ENCODE measurements at places on chromosomes 3 and 15.

DNA sequence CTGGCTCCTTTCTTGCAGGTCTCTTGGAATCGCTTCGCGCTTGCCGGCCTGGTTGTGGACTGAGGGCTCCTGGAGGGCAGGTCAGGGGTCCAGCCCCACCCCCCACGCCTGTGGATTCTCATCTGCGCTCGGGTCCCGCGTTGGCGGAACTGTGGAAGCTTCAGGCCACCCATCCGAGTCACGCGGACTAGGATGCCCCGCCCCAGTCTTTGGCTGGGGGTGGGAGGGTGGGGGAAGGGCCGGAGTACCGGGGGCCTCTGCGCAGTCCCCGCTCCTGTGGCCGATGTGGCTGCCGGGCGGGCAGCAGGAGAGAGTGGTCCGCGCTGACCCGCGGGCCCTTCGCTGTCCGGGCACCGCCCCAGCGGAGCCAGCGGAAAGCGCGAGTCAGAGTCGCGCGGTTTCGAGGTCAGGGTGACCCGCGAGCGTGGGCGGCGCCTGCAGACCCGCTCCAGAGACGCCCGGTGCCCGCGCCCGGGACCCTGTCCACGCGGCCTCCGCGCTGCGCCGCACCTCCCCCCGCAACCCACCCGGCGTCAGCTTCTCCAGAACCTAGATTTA, 114.2 kb downstream of the KLF13 start:
- DNase-seq = no peak

DNA sequence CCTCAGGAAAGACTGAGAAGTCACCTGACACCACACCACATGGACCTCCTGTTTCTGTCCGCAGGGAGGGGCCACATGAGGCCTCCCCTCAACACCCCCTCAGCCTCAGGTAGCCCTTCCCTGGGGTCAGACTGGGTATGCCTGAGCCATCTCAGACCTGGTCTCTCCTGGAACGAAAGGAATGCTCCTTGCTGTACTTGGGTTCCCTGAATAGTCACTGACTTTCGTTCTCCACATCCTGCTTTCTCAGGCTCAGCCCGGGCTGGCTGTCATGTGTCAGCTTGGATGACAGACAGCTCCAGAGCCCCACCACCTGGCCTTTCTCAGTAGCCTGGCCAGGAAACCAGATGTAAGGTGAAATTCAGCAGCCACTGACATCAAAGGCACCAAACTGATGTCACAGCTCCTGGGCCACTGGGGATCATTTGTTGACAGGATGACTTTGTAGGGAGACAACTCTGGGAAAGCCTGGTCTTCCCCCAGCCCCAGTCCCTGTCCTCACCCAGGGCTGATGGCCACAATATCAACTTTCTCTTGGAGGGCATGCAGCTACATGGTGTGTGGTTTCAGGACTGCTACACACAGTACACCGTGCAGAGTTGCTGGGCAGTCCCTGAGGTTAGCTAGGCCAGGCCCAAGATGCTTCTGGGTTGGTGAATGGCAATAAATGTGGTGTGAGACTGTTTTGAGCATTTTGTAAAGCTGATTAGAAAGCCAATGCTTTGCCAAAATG, 141.4 kb upstream of the MRPS22 start:
- no peak for DNase-seq

- no peak for DNase-seq
These were observed 11.7 kb upstream of the ZNF148 start for GRCh38 chr3:125386811-125387210.

- DNase-seq = no peak
These were observed 418 bp downstream of the ALPK3 start for GRCh38 chr15:84817466-84818081.

DNA sequence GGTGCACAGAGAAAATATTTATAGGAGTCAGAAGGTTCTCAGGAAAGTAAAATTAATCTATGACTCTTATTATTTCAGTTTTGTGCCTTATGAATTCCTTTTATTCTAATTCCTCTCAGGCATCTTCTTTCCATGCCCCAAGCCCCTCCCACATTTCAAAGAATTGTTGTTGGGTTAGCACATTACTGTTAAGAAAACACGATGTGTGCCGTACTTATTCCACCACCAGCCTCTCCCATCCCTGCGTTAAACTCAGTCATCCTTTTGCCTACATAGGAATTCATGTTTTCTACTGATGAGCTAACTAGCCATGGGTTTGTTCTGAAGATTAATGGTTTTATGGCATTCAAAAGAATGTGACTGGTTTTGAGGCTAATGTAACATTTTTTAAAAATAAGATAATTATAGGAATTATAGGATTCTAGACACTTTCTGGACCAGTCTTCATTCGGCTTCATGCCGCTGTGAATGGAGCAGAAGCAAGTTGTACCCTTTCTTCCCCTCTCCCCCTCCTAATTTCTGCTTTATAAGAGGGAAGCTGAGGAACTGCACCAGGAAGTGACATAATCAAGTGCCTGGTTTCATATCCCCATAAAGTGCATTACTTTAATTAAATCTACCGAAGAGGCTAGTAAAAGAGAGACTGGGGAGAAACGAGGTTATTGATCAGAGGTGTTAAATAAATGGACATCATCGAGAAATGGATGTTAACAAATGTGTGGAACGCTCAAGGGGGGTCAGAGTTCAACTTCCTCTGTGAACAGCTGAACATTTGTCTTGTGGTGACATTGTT, 12.3 kb upstream of the MB21D2 start:
- DNase-seq = no peak
